Fibroblast of skin of right biceps (primary cell): ENCODE measurements at places on chromosomes 3 and 15.

- no peak for DNase-seq
These were observed 90.8 kb downstream of the CRTC3 start for GRCh38 chr15:90620379-90621067.

DNA sequence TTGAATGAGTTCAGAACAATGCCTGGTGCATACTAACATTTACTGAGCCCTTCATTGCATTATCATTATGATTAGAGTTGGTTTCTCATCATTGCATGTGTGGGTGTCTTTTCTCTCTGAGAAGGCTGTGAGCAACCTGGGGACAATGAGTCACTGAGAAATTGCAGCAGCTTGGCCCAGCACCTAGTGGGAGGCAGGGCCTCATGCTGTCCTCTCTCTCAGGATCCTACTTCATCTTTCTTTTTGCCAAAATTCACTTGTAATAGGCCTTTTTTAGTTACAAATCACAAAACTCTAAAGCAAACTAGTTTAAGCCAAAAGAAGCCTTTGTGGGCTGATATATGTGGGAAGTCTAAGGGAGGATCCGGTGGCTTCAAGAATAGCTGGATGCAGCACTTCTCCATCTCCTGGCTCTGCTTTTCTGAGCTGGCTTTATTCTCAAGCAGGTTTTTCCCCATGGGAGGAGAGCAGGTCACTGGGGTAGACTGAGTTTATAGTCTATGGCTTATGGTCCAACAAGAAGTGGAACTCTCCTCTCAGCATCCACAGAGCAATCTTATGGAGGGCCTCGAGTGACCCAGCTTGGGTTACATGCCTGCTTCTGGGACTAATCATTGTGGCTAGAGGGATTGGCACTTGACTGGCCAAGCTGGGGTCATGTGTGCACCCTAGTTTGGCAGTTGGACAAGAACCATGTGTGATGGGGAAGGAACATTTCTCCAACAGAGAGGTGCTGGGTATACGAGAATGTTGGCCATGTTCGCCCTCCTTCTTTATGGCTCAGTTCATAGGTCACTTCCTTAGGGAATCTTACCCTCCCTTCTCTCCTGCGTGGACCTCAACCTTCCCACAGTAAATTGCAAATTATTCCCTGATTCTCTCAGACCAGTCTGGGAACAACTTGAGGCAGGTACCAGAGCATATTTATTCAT is 8.7 kb upstream of the CAMK1 start:
- DNase-seq: peak; percentile 70

GRCh38 chr3:32285891-32286290 is 47.4 kb downstream of the CMTM8 start:
- DNase-seq: no peak

GRCh38 chr15:58551764-58552504 is 120.1 kb downstream of the LIPC start:
- DNase-seq: peak; percentile 95

DNA sequence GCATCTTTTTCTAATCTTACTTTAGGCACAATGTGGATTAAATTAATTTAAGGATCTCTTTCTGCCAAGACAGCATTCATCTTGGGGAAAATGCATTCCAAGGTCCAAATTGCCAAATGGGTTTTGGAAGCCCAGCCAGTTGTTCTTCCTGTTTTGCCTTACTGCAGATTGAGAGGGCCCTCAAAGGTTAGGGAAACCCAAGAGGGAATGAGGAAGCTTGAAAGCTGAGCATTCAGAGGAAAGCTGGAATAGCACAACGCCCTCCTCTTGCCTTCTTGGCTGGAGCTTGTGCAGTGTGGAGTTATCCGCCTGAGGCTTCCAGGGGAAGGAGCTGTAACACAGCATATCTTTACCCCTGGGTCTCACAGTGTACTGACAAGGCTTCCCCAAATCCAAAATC is 18.2 kb upstream of the SACM1L start:
- peak; percentile 59 for DNase-seq

GRCh38 chr15:48481802-48482201 is 150.6 kb downstream of the DUT start:
- peak; percentile 56 for DNase-seq

GRCh38 chr3:44511238-44511566 is 33.7 kb upstream of the ZNF445 start:
- no peak for DNase-seq

- DNase-seq: no peak
These were observed 84.9 kb upstream of the ETV5 start for GRCh38 chr3:186193534-186194450.

DNA sequence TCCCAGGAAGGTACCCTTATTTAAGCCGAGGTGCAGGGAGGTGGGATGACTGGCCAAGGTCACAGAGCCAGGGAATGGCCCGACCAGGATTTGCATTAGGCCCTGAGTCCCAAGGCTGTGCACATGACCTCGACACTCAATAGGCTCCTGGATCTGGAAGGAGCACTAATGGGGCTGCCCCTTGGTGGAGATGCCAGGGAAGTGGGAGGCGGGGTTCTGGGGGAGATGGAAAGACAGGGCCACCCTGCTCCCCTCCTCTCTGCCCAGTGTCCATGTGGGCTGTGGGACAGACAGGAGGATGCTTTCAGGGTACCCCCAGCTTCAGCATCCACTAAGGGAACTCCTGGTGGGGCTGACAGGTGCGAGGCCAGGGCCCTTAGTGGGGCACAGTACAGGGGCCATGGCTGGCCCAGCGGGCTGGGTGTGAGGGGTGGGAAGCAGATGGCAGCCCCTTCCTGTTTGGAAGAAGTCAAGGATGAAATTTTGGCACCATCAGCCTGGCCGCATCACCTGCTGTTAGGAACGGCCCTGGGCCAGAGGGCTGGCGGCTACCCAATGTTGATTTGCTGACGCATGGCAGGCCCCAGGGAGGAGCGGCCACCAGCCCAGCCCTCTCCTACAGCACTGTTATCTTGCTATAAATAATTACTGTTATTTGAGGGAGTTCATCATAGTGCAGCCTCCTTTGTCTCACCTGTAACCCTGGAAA is 37.3 kb downstream of the ATP2B2 start:
- no peak for DNase-seq

GRCh38 chr3:38036906-38037305 is 2.1 kb upstream of the DLEC1 start:
- DNase-seq: no peak

GRCh38 chr15:39744334-39745103 is 38.1 kb downstream of the FSIP1 start:
- no peak for DNase-seq

- no peak for DNase-seq
These were observed 28.1 kb downstream of the COLQ start for GRCh38 chr3:15493436-15493835.
